ENCODE measurements at places on chromosomes 4 and X.

GRCh38 chr4:125101719-125102118 lies 213.0 kb upstream of the FAT4 start:
- no peak for DNase-seq

- DNase-seq = no peak
Measured at GRCh38 chrX:103442536-103442901, 66.2 kb downstream of the BEX3 start.

DNA sequence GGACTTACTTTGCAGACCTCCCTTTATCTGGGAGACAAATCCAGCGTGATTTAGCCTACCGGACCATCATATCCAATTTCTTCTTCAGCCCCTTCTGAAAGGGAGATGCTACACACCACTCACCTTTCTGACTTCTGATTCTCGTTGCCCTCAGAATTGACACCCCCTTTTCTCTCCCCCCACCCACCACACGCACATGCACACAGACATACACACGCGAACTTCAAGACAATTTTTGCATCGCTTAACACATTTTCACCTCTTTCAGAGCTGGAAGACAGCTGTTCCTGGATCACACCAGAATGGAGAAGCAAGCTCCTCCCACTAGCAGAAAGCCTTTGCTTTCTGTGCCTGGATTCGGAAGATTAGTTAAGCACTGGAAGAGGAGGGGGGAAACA lies 1.0 kb upstream of the SNCA start:
- DNase-seq = no peak

GRCh38 chr4:174352061-174352819 lies 68.5 kb downstream of the CEP44 start:
- no peak for DNase-seq

DNA sequence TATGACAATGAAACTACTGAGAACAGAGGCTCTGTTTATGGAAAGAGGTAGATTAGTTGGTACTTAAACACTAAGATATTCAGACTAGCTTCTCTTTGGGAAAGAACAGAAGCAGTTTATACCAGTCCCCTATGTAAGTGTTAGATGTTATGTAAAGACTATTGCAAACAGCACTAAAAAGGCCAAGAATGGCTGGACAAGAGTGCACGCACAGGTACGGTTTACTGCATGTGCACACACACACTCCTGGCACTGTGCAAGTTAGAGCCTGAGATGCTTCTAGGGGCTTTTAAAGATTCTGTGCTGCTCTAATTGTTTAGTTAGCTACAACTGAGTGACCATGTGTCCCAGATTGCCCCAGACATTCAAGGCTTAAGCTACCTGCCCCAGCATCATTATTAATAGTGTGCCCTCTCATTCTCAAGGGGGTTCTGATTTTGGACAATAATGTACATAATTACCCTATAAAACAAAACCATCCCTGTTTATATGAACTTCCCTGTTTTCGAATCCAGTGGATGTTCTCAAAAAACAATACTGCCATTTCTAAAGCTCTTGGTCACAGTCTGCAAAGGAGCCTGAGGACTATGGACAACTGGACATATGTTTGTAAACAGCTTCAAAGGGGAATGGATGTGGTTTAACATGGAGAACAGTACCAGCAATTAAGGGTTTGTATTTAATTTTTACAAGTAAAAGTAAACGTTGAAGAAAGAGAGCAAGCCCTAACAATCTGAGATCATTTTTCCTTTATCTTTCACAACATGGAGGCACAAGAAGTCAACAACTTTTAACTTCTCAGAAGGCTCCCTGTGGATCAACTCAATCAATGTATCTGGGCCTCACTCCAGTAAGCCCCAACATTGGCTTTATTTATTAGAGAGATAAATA lies 2.0 kb downstream of the SETD7 start:
- DNase-seq = no peak
